ENCODE measurements at places on chromosomes 7 and 10.

GRCh38 chr10:81034383-81034782 lies 496.7 kb downstream of the SH2D4B start:
- no peak for DNase-seq

GRCh38 chr10:69318867-69319727 lies 40.8 kb downstream of the HK1 start:
- DNase-seq: no peak

- no peak for DNase-seq
Measured at GRCh38 chr10:102112210-102112817, 7.9 kb downstream of the LDB1 start.

GRCh38 chr10:98608411-98608810 lies 161.7 kb upstream of the HPS1 start:
- no peak for DNase-seq

DNA sequence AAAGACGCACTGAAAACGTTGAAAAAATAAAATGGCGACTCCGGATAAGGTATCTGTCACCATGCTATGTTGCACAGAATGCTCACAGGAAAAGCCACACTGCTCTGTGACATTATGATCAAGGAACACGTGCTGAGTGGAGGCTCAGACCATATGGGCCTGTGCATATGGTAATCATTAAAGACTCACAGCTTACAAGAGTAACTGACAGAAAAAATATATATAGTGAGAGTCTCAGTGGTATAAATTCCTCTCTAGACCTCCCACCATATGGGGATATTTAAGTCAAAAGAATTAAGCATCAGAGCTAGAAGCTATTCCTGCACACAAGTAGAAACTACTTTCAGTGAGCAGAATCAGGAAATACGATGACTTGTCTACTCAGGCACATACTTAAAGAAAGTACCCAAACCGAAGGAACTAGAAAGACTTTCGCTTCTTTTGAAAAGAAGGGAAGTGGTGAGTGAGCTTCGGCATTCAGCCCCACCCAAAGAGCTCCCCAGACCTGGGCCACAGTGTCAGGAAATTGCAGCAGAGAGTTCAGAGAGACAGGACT lies 65.1 kb upstream of the MPP7 start:
- no peak for DNase-seq

- no peak for DNase-seq
Measured at GRCh38 chr7:159147246-159147645, 2.6 kb upstream of the VIPR2 start.

DNA sequence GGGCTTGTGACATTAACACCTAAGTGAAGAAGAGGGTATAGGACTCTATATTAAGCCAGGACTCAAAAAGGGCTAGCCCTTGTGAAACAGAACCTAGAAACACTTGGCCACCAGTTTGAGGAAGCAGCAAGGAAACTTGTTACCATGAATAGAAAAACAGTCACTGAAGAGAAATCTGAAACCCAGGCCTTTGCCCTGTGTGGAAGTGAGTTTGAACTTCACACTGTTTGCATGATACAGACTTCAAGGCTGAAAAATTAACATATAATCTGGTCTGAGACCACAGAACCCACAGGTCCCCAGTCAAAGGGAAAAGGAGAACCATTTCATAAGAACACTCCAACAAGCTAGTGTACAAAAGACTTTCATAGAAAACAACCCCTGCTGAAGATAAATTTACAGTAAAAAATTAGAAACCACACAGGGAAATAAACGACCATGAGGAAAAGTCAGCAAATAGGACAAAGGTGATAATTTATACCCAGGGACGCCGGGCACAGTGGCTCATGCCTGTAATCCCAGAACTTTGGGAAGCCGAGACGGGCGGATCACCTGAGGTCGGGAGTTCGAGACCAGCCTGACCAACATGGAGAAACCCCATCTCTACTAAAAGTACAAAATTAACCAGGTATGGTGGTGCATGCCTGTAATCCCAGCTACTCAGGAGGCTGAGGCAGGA lies 76.1 kb downstream of the SKIDA1 start:
- DNase-seq: no peak

- no peak for DNase-seq
Measured at GRCh38 chr10:18616337-18616736, 35.0 kb downstream of the NSUN6 start.

- DNase-seq: no peak
Measured at GRCh38 chr10:101778151-101778780, 2.4 kb upstream of the FGF8 start.

- DNase-seq: no peak
Measured at GRCh38 chr10:72106154-72106849, 18.0 kb upstream of the SPOCK2 start.

DNA sequence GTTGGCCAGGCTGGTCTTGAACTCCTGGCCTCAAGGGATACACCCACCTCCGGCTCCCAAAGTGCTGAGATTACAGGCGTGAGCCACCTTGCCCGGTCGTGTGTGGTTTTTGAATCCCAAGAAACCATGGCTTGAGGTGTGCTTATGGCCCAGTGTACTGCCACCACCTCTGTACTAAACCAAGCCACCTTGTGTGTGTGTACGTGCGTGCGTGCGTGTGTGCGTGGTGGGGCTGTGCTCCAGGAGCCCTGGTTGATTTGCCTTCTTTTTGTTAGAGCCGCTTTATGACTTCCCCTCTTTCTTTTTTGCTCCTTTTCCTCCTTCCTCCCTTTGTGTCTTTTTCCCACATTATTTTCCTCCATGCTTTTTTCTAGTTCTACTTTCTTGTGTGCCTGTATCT lies 121.4 kb downstream of the CAMK1D start:
- DNase-seq: no peak

DNA sequence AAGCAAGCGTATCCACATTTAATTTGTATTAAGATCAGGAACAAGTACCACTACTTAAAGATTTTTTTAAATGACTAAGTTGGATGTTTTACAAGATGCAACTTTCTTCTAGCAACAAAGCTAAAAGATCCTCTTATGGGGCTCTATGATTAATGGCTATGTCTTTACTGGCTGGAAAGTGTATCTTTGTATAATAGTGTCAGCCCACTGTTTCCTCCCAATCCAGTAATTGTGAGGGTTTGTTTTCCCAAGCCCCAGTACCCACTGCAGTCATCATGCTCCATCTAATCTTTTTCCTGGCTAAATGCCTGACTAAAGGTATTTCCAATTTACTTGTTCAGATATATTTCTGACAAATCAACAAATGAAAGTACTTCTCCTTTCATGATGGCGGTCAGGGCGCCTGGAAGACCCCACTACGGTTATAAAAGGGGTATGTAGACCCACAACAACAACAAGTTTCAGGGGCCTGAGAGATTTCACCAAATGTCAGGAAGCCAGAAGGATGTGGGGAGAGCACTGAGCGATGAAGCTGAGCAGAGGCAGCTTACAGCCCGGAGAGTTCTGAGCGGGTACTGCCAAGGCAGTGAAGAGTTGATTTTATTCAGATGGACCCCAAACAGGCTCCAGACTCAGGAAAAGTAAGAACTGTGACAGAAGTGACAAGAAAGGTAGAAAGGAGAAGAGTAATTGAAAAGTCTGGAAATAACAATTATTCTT lies 222.6 kb upstream of the KLF14 start:
- DNase-seq: no peak

GRCh38 chr7:129616530-129616929 lies 5.0 kb downstream of the NRF1 start:
- DNase-seq: no peak

DNA sequence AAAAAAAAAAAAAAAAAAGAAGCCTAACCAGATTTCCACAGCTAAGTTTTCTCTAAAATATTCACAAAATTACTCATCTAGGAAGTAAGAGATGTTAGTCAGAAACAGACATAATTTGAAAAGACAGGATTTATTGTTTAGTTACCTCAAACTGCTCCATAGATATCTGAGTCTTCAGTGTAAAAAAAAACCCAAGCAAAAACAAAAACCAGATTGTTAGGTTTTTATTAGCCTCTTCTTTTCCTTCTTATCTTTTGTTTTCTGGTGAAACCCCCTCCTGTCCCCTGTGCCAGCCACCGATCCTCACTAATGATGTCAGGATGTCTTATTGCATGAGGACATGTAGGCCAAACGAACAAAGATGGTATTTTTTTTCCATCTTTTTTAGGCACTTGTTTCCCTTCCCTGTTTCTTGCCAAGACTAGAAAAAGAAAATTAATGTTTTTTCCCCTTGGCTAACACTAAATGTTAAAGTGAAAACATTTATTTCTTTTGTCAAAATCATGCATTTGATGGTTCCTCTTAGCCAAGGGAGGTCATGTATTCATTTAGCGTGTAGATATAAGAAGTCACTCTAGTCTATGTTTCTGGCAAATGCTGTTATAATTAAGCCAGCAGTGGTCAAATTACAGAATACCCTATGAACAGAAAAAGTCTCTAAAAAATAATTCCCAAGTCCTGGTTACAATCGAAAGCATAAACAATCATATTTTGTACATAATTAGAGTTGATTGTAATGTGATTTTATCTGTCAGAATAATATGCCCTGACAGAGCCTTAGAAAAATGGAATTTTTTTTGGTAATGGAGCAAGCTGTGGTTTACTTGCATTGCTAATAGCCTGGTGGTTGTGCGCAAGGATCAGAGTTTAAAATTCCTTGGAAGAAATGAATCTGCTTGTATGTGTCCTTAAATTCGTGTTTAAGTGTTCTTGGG lies 702.4 kb upstream of the FZD8 start:
- DNase-seq: no peak

DNA sequence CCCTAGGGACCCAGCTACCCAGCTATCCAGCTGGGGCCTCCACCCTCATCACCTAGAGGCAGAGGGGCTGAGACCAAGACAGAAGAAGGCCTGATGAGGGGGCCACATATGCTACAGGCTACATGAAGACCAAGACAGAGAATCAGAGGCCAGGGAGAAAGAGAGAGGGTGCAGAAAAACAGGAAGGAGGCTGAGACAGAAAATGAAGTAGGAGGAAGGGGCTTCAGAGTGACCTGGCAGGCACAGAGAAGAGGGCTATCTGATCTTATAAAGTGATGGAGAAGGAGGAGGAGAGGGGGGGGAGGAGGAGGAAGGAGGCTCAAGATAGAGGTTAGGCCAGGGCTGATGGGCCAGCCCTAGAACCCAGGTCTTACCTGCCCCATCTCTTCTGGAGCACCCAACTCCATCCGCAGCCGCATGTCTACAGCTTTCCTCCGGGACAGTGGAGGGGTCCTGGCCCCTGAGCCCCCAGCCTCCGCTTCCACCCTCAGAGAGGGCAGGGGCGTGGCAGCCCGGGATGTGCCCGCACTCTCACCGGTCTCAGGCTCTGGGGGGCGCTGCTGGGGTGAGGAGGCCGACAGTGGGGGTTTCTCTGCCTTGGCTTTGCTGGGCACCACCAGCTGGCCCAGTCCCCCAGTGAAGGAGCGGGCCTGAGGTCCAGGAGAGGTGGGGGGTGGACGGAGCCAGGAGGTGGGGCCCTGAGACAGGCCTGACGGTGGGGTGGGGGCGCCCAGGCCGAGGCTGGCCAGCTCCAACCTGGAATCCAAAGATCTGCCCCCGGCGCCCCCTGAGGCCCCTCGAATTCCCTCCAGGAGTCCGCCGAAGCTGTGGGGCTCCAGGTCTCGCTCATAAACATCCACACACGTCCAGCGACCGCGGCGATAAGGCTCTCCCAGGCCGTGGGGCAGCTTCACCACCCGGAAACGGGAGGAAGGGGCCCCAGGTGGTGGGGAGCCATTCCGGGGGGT lies 1.8 kb downstream of the TSC22D4 start:
- DNase-seq: no peak

DNA sequence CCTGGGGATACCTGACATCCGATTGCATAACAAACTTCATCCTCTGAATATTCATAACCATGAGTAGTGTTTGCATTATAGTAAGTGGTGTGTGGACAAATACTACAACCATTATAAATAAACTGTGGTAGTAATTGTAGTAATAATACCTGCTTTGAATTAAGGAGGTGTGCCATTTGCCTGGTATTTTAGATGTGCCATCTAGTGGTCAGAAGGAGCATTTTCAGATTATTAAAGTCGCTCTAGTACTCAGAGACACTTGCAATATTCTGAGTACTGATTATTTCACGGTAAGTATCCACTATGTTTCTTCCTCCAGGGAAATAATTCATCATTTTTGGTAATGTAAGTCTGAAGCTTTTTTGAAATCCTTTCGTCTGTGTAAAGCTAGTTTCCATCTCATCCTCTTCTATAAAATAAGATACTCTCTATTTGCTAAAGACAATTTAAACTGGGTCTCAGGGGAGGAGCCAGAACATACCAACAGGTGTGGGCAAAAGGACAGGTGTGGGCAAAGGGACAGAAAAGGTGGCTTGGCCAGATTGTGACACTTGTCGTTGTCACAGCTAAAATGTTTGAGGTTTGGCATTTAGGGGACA lies 115.3 kb upstream of the WDR11 start:
- DNase-seq: no peak

DNA sequence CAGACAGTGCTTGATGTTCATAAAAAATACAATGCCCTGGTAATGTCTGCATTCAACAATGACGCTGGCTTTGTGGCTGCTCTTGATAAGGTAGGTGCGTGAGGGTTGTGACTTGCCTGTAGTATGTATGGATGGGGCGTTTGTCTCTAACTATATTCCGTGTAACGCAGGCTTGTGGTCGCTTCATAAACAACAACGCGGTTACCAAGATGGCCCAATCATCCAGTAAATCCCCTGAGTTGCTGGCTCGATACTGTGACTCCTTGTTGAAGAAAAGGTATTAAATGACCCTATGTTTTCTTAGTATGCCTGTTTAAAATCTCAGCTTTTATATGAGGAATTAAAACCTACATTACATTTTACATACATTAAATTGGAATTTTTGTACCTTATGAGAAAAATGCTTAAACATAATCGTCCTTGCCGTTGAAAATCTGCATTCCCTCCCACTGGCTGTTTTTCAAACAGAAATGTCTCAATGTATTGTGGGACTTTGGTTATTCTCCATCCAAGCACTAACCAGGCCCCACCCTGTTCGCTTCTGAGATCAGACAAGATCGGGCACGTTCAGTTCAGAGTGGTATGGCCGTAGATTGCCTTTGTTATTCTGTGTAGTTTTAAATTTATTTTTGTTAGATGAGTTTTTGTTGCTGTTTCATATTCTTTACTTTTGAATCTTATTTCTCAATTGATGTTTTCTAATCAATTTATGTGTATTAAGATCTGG lies 85.3 kb downstream of the CUL1 start:
- DNase-seq: no peak

GRCh38 chr7:41882745-41883420 lies 180.0 kb upstream of the INHBA start:
- no peak for DNase-seq

DNA sequence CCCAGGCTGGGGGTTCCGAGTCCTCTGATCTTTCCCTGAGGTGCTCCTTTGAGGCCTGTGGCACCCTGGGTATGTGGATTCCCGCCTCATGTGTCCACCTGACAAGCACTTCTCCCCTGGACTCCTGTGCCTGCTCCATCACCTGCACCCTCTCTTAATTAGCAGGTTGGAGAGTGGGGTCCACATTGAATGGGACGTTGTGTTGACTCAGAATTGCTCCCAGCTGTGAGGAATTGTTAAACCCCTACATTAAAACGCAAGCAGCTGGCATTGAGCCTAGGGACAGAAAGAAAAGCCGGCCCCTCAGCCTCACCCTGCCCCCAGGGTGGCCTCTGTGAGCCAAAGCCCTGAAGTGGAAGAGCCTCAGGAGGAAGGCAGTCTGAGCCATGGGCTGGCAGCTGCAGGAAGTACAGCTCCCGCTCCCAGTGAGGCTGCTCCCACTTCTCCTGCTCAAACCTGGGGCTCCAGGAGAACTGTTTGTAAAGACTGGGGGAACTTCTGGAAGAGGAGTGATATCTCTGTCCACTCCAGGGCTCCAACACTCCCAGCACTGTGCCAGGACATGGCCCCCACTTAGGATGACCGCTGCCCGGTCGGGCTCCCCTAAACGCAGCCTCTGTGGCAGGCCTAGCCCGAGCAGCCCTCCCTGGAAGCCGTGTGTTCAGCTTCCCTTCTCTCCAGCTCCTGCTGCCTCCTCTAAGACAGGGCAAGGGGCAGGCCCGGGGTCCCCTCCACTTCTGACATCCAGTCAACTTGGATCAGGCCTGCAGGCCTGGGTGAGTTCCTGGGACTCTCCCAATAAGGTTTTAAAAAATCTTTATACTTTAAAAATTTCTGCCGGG lies 1.8 kb upstream of the OPN4 start:
- peak; percentile 4 for DNase-seq

All from NCI-H187 treated with DMSO at 0.1 percent for 48 hours (cell line).